ENCODE measurements at places on chromosomes 16 and 17.

GRCh38 chr16:82337355-82337754, 167.3 kb upstream of the MPHOSPH6 start:
- DNase-seq = no peak

- peak; percentile 97 for DNase-seq
Measured at GRCh38 chr17:32877164-32877764, 340 bp upstream of the MYO1D start.

DNA sequence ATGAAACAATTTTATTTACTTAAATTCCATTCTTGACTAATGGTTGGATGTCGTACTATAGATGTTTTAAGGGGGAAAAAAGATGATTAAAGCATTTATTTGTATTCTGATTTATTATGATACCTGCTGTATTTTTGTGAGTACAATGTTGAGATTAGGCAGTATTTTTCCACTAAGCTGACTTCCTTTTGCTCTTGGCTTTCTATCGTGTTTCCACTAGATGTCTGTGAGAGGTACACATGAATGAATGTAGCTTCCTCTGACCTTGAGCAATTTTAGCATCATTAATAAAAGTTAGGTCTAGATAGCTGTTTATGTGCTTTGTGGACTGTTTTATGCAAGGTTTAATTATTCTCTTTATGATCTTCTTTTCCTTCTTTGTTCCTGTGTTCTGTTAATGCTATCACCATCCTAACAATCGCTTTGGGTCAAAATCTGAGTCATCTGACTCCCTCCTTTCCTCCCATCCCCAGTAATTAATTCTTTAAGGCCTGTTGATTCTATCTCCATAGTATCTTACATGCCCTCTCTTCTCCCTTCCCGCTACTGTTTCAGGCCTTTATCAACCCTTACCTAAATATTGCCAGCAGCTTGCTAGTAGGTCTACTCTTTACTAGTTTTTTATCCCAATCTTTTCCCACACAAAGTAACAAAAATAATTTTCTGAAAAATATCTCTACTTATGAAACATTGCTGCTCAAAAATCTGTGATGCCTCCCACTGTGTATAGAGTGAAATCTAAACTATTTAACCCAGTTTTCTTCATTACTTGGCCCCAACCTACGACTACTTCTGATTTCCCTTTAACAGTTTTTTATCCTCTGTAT, 76.0 kb downstream of the VMP1 start:
- no peak for DNase-seq

DNA sequence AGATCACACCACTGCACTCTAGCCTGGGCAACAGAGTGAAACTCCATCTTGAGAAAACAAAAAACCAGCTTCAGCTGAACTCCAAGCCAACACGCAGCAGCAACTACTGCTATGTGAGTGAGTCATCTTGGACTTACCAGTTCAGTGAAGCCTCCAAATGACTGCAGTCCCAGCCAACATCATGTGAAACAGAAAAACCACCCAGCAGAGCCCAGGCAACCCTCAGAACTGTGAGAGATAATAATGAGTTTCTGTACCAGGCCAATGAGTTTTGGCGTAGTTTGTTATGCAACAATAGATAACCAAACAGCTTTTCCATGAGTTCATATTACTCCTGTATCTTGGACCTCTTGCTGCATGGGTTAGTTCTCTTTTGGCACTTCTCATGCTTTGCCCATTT, 23.3 kb downstream of the PHF12 start:
- no peak for DNase-seq

GRCh38 chr16:69611103-69611640, 45.4 kb downstream of the NFAT5 start:
- no peak for DNase-seq

GRCh38 chr17:47184681-47185080, 4.4 kb downstream of the CDC27 start:
- DNase-seq = no peak

GRCh38 chr17:61470530-61471136, 18.4 kb downstream of the TBX4 start:
- peak; percentile 43 for DNase-seq

DNA sequence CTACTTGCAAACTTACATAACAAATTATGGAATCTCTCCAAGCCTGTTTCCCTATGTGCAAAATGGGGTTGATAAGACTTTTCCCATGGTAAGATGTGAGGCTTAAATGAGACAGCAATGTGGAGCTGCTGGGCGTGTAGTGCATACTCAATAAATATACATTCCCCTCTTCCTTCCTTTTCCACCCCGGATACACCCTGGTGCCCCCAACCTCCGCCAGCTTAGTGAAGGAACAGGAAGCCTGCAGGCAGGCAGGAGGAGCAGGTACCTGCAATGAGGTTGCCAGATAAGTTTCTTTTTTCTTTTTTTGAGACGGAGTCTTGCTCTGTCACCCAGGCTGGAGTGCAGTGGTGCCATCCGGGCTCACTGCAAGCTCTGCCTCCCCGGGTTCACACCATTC, 14.9 kb downstream of the C17orf50 start:
- no peak for DNase-seq

- no peak for DNase-seq
Measured at GRCh38 chr16:17836868-17837602, 366.3 kb upstream of the XYLT1 start.

- no peak for DNase-seq
Measured at GRCh38 chr17:2064147-2064489, 9.2 kb downstream of the HIC1 start.

GRCh38 chr16:85594273-85594977, 18.7 kb upstream of the GSE1 start:
- DNase-seq = no peak

GRCh38 chr17:77856551-77857305, 101.8 kb upstream of the TNRC6C start:
- peak; percentile 53 for DNase-seq

DNA sequence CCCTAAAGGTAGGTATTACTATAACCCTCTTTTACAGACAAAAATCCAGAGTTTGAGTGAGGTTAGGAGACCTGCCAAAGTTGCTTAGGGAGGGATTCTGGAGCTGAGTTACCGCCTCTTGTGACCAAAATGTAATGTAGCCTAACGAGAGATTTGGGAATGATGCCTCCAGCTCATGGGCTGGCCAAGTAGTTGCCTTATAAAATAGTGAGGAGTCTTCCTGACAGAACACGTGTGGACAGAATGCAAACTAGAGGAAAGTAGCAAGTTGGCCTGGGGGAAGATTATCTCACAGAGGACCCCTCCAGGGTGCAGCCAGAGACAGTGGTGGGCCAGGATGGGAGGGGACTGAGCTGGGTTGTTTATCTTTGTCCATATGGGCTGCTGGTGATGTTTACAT, 543.7 kb upstream of the CDH11 start:
- no peak for DNase-seq

- no peak for DNase-seq
Measured at GRCh38 chr16:87603684-87604633, 1.7 kb downstream of the JPH3 start.

- no peak for DNase-seq
Measured at GRCh38 chr17:17712268-17712924, 31.1 kb downstream of the RAI1 start.

GRCh38 chr16:11181899-11182279, 74.1 kb downstream of the SOCS1 start:
- no peak for DNase-seq

- DNase-seq = no peak
Measured at GRCh38 chr17:27341041-27341471, 47.1 kb downstream of the WSB1 start.

DNA sequence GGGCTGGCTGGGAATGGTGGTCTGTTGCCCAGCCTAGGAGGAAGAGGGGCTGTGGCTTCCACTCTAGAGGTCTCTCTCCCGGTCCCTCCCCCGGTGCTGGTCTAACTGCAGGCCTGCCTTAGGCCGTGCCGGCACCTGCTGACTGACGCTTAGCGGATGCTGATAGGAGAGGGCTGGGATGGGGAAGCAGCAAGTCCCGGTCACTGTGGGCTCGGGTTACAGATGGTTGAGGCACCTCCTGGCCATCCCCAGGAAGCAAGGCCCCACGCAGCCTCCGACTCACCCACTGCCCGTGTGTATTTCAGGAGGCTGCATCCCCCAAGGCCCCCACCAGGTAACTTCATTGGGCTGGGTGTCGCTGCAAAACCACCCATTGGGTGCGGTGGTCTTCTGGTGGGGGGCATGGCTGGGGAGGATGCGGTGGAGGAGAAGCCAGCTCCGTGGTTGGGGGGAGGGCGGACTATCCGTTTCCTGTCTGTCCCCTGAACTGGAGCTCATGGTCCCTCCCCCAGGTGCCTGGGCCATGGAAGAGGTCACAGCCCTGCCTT, 278.9 kb downstream of the SEC14L1 start:
- DNase-seq = no peak

- DNase-seq = peak; percentile 64
Measured at GRCh38 chr17:61402073-61402541, 2.5 kb downstream of the TBX2 start.

Measured in upper lobe of right lung (tissue), 1 donor.